AG10803 (cell line): ENCODE measurements at places on chromosomes 16 and 17.

- DNase-seq, result no peak
Measured at GRCh38 chr16:50580180-50580798, 32.1 kb downstream of the NKD1 start.

GRCh38 chr17:37259030-37259735 is 116.6 kb upstream of the C17orf78 start:
- DNase-seq, result peak; percentile 33

DNA sequence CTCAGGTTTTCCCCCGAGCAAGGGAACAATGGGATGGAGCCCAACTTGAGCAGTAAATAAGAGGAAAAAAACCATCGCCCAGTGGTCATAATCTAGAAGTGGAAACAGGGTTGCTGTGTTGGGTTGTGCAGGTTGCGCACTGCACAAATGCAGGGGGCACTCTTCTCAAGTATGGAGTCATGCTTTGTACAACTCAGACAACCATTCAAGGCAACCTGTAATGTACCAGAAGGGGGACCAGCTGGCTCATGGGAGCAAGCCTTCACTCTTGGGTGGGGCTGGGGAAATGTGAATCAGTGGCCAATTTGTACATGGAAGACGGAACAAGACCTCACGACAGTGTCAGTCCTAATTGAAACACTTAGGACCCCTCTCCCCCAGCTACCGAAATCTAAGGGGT is 23.9 kb upstream of the LITAF start:
- no peak for DNase-seq

- no peak for DNase-seq
Measured at GRCh38 chr17:77720946-77721845, 237.3 kb upstream of the TNRC6C start.

- peak; percentile 80 for DNase-seq
Measured at GRCh38 chr17:37047631-37048104, 98.9 kb downstream of the AATF start.

DNA sequence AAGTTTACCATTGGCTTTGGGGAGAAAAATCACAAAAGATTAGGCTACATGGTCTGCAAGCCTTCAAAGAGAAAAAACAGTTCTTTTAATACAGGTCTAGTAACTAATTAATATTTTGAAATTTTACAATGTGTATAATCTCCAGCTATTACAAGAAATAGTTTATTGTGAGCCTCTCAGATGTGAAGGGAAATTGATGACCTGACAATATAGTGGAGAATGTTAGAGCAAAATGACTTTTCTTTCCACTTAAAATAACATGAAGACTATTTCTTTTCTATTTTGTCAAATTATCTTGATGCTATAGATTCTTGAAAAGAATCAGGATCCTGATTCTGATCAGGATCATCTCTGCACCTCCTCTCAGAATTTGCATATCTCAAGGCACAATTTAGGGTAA is 362.3 kb downstream of the PMP22 start:
- no peak for DNase-seq

- DNase-seq, result no peak
Measured at GRCh38 chr16:79211586-79211985, 389.0 kb downstream of the MAF start.

GRCh38 chr17:61492759-61493526 is 40.7 kb downstream of the TBX4 start:
- DNase-seq, result peak; percentile 84

DNA sequence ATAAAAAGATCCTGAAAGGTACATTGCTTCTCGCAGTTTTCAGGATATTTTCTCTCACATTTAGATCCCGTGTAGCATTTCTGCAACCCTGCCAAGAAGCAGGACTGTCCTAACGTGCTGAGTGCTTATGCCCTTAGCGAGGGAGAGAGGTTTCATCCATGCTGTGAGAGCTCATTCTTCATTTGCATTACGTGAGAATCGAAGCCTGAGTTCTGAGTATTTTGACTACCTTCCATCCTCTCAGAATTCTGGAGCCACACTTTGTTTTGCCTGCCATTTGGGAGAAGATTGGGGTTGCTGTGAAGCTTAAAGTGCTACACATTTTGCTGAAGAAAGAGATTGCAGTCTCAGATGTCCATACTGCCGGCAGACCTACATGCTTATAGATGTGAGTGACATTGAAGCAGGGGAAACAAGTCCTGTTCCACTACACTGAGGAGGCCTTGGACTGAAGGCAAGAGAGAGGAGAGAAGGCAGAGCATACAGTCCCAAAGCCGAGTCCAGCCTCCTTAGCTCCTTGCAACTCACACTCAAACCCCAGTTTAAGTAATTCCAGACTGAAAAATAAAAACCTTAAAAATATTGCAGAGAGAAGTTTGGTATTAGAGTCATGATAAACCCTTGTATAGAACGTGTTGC is 183.0 kb downstream of the PRKCA start:
- DNase-seq, result no peak

DNA sequence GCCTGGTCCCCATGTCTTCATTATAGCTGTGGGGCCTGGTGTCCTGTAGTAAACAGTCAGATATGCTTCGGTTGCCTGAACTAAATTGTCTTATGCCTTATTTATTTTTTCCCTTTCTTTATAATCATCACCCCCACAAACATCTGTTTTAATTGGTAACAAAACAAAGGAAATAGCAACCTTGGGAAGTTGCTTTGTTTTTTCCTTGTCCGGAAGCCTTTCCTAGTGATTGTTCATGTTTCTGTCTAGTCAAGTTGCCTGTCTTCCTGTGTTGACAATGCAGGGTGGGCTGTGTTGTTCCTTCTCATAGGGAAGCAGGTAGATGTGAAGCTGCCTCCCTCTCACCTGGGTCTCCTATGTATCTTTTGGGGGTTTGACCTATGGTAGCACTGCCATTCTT is 16.7 kb downstream of the PGS1 start:
- no peak for DNase-seq

- DNase-seq, result no peak
Measured at GRCh38 chr17:78729641-78730040, 52.4 kb downstream of the CYTH1 start.

DNA sequence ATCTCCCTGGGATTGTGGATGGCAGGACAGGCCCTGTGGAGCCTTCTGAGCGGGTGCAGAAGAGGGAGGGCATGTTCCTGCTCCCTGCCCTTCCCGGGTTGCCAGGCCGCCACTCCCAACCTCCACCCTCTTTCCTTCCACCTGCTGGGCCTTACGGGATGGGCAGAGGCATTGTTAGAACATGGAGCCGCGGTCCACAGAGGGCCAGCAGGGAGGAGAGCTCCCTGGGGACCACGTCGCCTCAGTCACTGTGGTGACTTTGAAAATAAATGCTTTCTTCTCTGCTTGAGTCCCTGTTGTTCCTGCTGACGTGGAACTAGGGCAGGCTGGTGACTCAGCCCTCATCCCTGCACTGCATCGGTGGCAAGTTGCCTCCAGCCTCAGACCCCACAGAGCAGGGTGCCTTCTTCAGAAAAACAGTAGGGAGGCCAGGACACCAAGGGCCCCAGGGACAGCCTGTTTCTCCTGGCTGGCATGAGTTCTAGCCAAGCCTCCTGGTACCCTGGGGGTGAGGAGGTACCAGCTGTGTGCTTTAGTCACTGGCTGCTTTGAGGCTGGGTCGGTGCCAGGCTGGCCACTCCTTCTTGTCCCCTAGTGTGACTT is 224.9 kb downstream of the SEC14L1 start:
- DNase-seq, result peak; percentile 88

- peak; percentile 15 for DNase-seq
Measured at GRCh38 chr16:77406680-77407079, 28.2 kb downstream of the ADAMTS18 start.

DNA sequence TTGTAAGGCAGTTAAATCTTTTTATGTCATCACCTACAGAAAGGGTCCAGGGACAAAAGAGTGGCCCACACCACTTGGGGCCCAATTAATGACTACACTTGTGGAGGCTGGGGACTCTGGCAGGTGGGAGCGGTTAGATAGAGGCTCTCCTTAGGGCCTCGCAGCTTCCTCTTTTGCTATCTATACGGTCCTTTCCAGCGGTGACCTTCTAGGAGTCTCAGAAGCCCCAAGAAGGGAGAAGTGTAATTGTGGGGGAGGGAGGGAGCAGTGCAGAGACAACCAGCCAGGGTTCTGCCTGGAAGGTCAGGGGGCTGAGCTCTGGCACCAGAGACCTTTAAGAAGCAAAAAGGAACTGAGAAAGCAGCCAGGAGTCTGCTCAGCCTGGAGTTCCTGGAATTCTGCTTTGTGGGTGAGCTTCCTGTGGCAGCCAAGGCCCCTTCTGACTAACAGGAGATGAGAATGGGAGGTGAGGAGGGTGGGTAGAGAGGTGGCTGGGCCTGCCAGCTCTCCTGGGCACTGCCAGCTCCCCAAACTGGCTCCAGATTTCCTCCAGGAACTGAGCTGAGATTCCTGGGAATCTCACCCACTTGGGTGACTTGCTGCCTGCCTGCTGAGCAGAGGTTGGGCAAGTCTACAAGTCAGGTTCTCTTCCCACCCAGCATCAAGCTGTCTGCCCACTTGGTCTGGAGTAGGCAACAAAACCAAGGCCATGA is 16.3 kb upstream of the MAP3K14 start:
- no peak for DNase-seq

DNA sequence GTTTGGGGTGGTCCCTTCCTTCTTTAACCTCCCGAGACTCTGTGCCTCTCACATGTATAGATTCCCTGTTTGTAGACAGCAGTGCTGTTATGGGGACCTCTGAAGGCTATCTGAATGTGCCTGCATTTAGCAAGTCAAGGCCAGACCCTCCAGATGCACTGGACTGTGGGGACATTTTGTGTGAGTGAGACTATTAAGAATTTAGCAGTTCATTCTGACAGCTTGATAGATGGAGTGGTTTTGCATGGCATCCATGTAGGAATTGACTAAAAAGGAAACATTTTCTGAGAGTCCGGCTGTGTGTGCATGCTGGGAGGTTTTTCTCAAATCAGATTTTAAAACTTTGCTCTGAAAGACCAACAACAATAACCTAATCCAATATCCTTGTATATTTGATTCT is 226.3 kb downstream of the MSI2 start:
- peak; percentile 70 for DNase-seq

DNA sequence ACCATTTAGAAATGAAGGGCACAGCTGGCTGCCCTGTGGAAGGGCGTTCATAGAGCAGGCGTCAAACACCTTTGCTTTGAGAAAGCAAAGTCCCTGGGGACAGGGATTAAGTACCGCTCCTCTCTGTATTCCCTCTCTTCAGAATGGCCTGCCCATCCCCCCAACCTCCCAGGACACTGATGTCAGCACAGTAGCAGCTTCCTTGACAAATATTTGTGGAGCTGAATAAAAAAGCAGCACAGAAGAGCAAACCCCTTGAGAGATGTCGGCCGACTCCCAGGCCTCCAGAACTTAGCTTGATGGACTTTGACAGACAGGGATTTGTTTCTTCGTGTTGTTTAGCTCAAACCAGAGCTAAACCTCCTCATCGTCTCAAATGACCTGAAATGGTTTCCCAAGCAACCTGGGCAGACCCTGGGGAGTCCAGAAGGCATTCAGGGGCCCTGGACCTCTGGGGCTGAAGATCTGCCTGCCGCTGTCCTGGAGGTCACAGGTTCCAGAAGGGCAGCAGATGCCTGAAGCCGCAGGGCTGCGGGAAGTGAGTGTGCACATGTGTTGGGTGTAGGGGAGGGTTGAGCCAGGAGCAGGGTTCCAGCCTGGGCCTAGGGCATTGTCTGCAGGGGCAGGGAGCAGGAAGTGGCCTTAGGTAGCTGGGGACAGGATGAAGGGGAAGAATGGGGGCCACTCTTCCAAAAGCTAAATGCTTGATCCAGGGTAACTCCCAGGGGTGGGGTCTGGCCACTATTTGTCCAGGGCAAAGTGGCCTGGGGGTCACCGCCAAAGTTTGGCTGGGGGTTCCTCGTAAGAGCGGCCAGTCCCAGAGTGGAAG is 42.3 kb upstream of the NKD1 start:
- no peak for DNase-seq

DNA sequence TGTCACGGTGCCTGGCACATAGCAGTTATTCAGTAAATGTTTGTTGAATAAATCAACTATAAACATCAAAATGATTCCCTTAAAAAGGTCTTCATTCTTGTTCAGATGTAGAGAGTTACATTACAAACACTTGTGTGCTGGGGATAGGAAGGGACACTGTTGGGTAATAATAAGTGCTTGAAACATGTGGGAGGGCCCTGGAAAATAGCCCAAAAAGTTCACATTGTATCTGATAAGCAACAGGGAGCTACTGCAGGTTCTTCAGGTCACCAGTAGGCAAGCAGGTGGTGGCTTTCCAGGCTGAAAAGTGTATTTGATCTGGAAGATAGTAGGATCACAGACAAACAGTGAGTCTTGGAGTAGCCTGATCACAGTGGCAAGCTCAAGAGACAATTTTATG is 19.0 kb upstream of the ZNF652 start:
- DNase-seq, result no peak

DNA sequence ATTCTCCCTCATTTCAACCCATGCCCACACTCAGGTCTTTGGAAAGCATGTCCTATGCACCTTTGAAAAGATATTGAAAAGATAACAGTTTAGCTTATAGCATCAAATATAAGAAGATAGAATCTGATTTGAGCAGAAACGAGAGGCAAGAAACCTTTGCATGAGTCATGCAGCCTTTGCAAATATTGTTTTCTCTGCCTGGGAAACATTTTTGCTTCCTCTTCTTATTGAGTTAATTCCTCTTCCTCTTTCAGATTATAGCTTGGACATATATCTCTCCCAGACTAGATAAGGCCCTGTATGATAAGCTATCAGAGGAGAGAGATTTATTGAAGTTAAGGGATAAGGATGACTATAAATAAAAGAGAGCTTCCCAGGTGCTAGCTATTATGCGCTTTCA is 46.1 kb upstream of the KCNJ2 start:
- DNase-seq, result no peak

DNA sequence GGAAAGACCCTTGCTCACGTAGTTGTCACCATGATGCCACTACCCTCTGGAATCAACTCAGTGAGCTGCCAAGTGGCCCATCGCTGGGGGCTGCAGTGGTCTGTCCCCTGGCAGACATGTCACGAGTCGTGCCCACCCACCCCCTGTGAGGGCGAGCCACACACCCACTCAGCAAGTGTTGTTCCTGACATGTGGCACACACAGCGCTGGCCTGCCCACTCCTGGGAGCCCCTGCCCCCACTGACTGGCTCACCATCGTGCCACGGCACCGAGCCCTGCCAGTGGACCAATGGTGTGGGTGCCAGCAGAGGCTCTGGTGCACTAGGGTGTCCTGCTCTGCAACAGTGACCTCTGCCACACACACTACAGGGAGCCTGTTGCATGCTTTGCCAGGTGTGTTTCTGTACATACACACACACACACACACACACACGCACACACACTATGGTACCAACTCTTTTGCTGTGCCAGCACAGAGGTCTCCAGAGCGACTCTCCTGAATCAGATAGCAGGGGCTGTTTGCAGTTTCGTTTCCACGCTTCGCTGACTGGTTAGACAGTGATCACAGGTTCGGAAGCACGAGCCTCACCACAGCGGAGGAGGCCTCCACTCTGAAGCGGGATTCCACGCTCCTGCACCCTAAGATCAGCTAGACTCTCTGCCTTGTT is 7.7 kb downstream of the RTN4RL1 start:
- DNase-seq, result no peak

- DNase-seq, result peak; percentile 68
Measured at GRCh38 chr16:84672276-84673202, 24.2 kb downstream of the KLHL36 start.
